ENCODE measurements at places on chromosomes 5 and 9.

- no peak for DNase-seq
Observed at GRCh38 chr9:86788456-86788855, 158.8 kb downstream of the GAS1 start.

DNA sequence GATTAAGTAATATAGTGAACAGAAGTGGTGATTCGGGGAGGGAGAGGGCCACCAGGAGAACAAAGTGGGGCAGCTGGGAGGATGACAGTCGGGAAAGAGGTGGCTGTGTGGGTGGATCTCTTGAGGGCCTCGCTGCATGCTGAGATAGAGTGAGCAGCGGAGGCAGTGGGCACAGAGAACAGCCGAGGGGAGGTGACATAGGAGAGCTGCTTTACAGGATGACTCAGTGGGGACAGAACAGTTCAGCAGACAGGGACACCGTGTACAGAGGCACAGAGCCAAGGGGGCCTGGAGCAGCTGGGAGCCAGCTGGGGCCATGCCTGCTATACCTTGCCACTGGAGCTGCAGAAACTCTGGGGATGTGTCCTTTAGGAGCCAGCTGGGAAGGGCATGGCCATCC, 273.9 kb downstream of the GADD45G start:
- no peak for DNase-seq

DNA sequence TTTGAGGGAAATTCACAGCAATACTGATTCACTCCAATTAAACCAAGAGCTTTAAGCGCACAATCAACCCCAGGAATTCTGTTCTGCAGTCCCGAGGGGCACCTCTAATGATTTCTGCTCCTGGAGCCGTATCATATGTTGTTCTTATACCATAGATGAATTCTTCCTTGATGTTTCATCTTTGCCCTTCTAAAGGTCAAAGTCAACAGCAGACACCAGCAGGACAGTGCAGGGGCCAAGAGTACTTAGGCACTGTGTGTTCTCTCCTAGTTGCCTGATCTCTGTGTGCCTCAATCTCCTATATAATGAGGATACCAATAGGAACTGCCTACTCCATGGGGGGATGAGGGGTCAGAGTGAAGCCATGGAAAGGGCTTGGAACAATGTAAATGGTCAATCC, 16.5 kb downstream of the EPB41L4B start:
- DNase-seq = no peak

DNA sequence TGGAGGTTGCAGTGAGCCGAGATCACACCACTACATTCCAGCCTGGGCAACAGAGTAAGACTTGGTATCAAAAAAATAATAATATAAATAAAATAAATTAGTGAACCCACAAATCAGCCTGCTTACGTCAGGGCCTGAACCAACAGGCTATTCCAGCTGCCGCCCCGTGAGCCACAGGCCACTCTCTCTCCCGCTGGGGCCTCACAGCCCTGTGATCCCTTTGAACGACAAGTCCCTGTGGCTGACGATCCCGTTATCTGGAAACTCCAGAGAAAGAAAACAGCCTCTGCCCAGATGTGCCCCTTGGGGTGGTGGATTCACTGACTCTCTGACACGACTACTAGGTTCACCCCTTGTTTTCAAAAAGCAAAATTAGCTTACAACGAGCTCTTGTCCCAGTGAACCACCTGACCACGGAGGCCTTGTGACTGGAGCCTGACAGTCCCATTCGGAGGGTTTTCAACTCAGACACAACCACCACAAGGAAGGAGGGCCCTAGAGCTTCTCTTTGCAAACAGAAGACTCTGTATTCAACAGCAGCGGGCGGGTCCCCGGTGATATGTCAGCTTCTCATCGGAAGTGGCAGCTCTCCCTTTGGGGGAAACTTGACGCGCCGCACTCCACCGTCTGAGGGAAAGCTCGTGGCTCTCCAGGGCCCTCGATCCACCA, 4.4 kb upstream of the DIPK1B start:
- DNase-seq = no peak

- no peak for DNase-seq
Observed at GRCh38 chr9:76732341-76732958, 31.8 kb upstream of the PCA3 start.

DNA sequence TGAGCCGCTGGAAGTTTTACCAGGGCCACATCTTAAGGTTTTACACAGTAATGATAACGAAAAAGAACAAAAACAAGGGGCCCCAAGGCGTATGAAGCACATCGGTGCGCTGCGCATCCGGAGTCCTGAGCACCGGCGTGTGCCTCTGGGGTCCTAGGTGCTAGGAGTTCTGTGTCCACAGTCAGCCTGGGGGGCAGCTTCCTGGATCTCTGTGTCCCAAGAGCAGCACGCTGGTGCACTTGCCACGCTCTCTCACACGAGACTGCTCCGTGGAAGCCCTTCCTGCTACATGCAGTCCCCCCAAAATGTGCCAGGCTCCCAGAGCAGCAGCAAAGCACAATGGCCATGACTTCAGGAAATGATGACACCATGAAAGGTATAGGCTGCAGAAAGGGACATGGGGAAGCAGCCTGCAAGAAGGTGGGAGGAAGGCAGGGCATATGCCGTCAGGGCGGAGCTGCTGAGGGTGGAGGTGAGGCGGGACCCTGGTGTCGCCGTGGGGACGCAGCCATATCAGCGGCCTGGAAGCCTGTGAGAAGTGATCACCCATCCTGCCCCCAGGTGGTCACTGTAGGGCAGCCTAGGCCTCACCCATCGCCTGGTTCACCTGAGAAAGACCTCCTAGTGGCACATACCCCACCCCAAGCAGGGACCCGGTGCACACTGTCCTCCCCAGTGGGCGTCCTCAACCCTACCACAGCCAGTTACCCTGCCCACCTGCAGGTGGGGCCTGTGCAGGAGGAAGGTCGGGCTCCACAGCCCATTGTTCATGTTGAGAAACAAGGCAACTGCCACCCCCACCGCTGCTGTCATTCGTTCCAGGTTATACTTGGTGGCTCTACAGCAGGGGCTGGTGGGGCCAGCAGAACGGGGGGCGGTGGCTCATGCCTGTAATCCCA, 23.6 kb upstream of the SLC6A3 start:
- DNase-seq = no peak

DNA sequence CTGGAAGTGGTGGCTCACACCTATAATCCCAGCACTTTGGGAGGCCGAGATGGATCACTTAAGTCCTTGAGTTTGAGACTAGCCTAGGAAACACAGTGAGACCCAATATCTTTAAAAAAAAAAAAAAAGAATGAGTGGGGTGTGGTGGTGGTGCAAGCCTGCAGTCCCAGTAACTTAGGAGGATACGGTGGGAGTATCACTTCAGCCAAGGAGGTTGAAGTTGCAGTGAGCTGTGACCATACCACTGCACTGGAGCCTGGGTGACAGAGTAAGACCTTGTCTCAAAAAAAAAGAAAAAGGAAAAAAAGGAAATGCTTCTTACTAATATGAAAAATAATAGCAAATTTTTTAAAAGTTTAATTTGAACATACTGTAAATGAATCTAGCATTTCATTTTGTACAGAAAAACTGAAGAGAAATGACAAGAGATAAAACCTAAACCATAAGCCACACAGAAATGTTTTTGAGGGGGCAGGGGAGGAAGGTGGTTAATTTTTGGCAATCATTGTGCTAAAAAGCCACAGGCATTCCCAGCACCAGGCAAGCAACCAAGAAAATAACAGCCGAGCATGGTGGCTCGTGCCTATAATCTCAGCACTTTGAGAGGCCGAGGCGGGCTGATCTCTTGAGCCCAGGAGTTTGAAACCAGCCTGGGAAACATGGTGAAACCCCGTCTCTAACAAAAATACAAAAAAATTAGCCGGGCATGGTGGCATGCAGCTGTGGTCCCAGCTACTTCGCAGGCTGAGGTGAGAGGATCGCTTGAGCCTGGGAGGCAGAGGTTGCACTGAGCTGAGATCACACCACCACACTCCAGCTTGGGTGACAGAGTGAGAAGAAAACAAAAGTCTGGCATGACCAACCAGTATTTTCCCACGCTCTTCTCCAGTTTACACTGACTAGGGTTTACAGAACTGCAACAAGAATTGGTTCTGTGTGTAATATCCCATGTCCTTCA, 114.5 kb upstream of the NR5A1 start:
- no peak for DNase-seq

Measured in MM.1S (cell line).